ENCODE measurements at places on chromosomes 11 and 22.

GRCh38 chr11:108007819-108008218 lies 879 bp upstream of the CUL5 start:
- DNase-seq: no peak

DNA sequence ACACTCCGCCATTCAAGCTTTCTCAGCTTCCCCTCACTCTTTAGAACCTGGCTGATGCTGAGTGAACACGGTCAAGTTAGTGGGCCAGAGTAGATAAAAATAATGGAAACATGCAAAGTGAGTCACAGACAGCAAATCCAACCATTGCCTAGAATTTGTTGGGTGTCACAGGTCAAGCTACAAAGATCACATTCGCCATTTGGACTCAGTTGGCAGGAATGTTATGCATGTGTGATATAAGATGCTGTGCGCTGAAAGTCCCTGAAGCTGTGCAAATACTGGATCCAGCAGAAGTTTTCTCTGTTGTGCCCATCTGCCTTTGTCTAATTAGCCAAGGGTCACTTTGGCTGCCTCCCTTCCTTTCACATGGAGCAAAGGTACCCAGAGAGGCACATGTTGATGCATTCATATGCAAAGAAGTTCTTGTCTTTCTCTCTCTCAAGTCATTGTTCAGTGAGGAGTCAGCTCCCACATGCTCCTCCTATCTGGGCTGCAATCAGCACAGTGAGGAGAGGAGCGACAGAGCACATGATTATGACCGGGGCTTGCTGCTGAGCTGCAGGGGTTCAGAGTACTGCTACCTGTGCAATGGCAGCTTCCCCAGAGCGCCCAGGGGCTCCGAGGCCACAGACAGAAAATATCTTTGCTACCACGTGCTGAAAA lies 39.7 kb downstream of the FLI1 start:
- peak; percentile 83 for DNase-seq

DNA sequence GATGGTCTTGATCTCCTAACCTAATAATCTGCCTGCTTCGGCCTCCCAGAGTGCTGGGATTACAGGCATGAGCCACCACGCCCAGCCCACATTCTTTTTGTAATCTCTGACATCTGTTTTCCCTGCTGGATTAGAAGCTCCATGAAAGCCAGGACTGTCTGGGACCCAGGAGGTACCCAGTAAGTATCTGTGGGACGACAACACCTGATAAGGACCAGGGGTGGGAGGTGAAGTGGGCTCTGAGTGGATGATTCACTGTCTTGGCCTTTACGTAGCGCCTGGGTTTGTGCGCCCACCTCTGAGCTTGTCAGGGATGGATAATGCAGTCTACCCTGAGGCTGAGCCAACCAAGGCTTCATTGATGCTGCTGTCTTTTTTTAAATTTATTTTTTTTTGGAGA lies 118.8 kb downstream of the ABTB2 start:
- peak; percentile 80 for DNase-seq

DNA sequence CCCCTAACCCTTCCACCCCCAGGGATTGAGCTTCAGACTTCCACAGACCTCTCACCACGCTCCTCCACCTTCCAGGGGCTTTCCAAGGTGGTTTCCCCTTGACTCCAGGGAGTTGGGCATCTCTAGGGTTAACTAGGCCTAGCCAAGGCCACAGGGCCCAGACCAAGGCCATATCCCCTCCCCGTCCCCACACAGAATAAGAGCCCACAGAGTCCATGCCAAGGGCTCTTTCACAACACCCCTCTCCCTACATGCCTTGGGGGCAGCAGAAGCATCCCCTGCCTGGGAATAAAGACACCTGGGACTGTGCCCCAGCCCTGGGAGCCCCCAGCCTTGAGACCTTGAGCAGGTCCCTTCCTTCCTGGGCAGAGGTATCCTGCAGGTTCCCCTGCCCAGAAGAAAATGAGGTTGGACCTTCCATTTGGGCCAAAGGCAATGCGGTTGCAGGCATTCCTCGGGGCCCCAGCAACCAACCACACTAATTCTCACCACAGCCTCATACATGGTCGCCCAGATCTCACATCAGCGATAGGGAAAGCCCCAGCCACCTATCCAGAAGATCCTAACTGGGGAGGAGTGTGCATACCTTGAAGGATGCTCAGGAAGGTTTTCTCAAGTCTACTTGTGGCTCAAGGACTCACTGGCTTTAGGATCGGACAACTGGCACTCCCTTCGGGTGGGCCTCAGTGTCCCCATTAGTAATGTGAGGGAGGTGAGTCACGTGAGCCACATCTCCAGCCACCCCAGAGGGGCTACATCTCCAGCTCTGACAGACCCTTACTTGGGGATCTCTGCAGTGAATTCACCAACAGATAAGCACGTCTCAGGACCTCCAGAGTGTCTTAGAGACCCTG lies 1.7 kb downstream of the GDPD5 start:
- no peak for DNase-seq

GRCh38 chr22:41780746-41781505 lies 19.6 kb upstream of the CCDC134 start:
- no peak for DNase-seq

- DNase-seq: peak; percentile 2
Observed at GRCh38 chr22:49018601-49019000, 809.1 kb downstream of the BRD1 start.

DNA sequence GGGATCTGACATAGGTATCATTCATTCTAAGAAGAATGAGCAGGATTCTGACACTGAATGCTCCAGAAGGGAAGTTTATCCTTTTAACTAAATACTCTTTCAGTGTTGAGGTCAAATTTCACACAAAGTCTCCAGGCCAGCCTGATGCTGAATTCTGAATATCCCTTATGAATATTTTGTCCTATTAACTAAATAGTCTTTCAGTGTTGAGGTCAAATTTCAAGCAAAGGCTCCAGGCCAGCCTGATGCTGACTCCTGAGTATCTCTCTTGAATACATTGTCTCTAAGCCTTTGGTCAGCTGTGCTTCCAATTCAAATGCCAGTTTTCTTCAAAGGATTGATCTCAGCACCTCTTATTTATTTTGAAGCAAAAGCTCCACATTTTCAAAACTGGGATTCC lies 676.8 kb downstream of the NTM start:
- DNase-seq: no peak

GRCh38 chr22:36237462-36238372 lies 1.6 kb downstream of the APOL2 start:
- no peak for DNase-seq

- DNase-seq: no peak
Observed at GRCh38 chr11:25777343-25777742, 554.6 kb upstream of the ANO3 start.

DNA sequence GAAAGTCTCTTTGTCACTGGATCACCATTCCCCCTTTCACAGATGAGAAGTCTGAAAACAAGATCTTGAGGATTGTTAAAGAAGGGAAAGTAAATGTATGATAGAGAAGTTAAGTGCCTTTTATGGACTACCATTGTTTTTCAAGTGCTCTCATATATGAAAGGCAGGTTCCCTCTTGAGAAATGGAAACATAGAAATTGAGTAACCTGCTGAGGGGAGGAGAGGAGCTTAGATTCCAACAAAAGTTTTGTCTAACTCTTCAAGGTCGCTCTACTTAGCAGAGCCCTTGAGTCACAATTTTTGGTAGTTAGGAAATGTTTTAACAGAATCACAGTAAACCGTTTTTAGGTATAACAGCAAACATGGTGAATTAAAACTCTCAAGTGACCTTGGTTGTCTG lies 80.1 kb downstream of the SVIP start:
- DNase-seq: no peak

GRCh38 chr11:36361901-36362391 lies 65.9 kb downstream of the PRR5L start:
- peak; percentile 78 for DNase-seq

- no peak for DNase-seq
Observed at GRCh38 chr11:34976496-34977088, 60.2 kb downstream of the PDHX start.

GRCh38 chr11:100004541-100004940 lies 682.5 kb upstream of the ARHGAP42 start:
- no peak for DNase-seq

- no peak for DNase-seq
Observed at GRCh38 chr11:1825785-1826451, 8.9 kb upstream of the SYT8 start.

GRCh38 chr11:45659031-45659817 lies 6.2 kb downstream of the CHST1 start:
- no peak for DNase-seq

Measured in ELF-1 (cell line).